ENCODE measurements at places on chromosomes 7 and 10.

DNA sequence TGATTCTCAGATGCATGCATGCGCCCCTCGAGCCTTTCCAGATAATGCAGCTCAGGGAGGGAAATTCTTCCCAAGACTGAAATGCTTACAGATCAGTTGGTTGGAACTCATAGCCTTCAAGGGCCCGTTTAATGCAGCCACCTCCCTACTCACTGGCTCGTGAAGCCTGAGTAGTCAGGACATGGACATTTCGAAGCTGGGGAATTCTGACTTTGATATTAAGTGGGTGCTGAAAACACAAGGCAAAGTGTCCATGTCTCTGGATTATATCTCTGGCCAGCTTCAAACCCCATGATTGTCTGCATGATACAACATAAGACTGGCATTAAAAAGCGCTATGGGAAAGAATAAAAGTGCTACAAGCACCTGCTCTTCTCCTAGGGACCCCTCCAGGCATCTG is 207.5 kb downstream of the HERPUD2 start:
- DNase-seq, result no peak

DNA sequence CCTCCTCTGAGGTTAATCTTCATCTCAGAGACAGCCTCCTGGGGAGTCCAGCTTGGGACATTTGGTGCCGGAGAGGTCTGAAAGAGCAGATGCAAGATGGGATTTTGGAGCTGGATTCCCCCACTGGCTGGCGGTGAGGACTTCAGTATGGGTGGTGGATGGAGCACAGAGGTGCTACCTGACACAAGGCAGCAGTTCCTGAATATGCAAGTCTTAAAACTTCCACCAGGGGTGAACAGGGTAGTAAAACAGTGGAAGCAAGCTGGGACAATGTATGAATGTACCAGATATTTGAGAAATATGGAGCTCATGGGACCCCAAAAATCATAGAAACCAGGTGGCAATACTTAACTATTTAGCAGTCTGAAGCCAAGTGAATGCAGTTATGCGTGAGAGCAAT is 4.8 kb upstream of the TAF3 start:
- no peak for DNase-seq

DNA sequence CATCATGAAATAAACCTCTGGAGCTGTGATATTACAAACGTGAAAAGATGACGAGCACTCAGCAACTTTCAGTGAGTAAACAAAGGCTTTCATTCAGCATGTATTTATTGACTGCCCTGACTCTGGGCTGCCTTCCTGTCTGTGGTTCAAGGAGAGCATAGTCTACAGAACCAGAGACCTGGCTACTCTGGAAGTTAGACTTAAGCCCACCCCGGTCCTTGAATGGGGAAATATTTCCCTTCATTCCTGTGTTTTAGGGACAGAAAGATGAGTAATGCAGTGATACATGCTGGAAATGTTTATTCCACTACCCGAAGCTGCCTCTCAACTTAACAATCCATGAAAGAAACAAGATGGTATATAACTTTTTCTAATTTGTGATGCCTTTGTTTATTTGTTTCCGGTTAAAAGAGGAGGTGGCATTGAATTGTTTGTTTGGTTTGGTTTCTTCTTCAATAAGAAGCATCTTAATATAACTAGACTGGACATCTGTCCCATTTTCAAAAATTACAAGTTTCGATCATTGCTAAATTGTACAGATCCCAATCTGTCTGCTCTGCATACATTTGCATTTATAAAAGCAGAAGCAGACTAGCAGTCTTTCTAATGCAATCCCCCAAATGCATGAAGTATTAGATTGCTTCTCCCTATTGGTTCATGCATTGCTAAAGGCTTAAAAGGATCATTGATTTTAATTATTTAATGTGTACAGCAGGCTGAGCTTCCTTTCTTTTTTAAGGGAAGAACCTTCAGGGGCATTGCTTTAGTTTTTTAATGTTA is 57.7 kb downstream of the TRUB1 start:
- DNase-seq, result no peak

GRCh38 chr7:19491821-19492452 is 216.9 kb downstream of the POLR1F start:
- DNase-seq, result no peak

- no peak for DNase-seq
Measured at GRCh38 chr7:50650057-50650664, 85.0 kb upstream of the DDC start.

DNA sequence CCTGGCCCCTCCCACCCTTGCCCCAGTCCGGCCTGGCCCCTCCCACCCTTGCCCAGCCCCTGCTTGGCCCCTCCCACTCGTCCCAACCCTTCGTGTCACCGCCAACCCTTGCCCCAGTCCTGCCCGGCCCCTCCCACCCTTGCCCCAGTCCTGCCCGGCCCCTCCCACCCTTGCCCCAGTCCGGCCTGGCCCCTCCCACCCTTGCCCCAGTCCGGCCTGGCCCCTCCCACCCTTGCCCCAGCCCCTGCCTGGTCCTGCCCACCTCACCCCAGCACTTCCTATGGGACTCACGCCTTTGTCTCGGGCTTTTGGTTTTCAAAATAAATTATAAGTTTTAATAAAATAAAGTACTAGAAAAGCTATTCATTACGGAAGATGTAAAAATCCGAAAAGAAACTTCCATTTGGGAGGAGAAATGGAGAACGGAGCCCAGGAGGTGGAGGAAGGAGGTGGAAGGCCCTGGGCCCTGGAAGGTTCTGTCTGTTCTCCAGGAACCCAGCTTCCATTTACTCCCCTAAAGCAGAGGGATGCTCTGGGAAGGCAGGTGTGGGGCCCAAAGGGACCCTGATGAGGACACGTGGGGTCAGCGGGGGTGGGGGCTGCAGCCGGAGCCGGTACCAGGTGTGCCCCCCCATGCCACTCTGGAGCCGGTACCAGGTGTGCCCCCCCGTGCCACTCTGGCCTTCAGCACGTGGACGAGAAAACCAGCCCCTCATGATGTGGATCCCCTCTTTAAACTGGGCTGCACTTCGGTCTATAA is 52.2 kb downstream of the PWWP2B start:
- DNase-seq, result no peak

GRCh38 chr10:131724169-131724545 is 176.7 kb upstream of the PPP2R2D start:
- no peak for DNase-seq

- no peak for DNase-seq
Measured at GRCh38 chr10:94315024-94315451, 47.7 kb downstream of the NOC3L start.

GRCh38 chr7:111393011-111393754 is 169.1 kb downstream of the IMMP2L start:
- DNase-seq, result no peak

GRCh38 chr10:92342796-92343195 is 51.8 kb downstream of the MARCHF5 start:
- DNase-seq, result no peak

DNA sequence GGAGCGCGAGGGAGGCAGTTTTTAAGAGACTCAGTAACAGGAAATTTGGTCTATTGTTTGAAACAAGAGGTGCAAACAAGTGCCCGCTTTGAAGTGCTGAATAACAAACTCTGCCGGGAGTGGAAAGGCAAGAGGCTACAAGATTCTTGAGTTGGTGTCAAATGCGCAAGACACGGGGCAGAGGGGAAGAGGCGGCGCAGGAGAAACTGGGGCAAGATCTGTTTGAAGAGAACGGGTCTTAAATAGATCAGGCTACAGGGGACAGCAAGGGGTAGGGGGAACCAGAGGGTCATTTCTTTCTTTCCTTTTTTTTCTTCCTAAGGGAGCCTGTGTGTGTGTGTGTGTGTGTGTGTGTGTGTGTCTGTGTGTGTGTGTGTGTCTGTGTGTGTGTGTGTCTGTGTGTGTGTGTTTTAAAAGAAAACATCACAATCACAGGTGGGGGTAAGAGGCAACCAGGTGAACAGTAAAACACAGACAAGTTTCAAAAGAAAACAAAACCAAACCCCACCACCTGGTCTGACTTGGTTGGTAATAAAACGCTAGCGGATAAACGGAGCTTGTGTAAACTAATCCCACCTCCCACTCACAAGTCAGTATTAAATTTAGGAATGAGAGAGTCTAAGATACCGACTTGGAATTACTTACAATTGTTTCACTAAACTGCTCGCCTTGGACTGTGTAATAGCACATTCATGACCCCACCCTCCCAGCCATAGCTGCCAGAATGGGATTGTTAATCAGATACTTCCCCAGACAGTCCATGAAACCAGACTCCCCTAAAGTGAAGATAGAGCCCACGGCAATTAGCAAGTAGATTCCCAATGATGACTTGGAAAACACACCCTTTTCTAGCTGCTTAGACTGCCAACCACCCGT is 13.1 kb upstream of the CUX1 start:
- DNase-seq, result no peak

- no peak for DNase-seq
Measured at GRCh38 chr7:101985903-101986734, 168.7 kb downstream of the CUX1 start.

- no peak for DNase-seq
Measured at GRCh38 chr7:47232751-47233412, 349.0 kb downstream of the TNS3 start.

- DNase-seq, result no peak
Measured at GRCh38 chr10:101969412-101969922, 86.5 kb downstream of the ARMH3 start.

GRCh38 chr7:140121326-140121725 is 55.5 kb downstream of the KDM7A start:
- DNase-seq, result no peak

- DNase-seq, result no peak
Measured at GRCh38 chr7:29825775-29826529, 19.6 kb downstream of the WIPF3 start.

DNA sequence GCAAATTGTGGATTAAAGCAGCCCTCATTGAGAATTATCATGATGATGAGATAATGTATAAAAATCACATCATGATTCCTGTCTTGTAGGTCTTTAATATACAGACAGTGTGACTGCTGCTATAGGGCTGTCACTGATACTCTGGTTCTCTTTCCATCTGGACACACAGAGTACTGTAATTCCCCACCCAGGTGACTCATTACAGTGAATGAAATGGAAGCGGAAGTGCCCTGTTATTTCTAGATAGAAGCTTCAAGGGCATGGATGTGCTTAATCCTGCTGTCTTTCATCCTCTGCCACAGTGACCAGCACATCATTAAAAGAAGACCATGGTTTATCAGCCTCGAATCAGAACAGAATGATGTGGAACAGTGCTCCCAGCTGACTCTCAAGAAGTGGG is 1234.0 kb downstream of the SORCS3 start:
- DNase-seq, result no peak

DNA sequence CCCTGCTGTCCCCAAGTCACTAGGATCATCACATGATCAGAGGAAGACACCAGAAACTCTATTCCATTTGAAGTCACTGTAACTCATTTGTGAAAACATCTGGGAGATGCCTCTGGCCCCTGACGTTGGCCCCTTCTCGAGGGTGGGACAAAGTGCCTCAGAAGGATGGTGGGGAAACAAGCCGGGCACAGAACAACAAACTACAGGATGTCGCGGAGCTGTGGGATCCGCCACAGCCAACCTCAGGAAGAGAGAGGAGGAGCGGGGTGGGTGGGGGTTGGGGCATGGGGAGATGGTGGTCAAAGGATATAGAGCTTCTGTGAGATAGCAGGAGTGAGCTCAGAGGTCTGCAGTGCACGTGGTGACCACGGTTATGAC is 265.6 kb upstream of the TCERG1L start:
- DNase-seq, result no peak

GRCh38 chr10:70533189-70533558 is 54.6 kb downstream of the PALD1 start:
- no peak for DNase-seq

DNA sequence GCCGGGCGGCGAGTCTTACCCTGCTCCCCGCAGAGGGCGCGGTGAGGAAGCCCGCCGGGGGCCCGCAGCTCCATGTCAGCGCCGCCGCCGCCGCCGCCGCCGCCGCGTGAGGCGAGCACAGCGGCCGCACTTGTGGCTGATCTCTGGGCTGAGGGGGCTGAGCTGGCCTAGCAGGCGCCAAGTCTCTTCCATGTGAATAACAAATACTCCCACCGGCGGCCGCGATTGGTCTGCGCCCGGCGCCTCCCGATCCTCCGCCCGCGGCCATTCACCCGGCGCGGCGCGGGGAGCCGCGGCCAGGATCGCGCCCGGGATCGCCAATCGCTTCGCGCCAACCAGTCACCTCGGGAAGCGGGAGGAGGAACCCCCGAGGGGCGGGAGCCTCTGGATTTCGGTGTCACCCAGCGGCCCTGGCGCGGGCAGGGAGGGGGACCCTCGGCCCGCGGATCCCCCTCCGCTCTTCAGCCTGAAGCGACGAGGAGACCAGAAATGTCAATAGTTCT is at the start of gene GRM8:
GRM8 (minus strand) TSS at position 164 of the 503 bp plus-strand sequence.
- no peak for DNase-seq

- DNase-seq, result no peak
Measured at GRCh38 chr10:69486922-69487730, 35.9 kb downstream of the TSPAN15 start.

GRCh38 chr10:96512524-96513304 is 1.0 kb downstream of the TLL2 start:
- DNase-seq, result no peak

DNA sequence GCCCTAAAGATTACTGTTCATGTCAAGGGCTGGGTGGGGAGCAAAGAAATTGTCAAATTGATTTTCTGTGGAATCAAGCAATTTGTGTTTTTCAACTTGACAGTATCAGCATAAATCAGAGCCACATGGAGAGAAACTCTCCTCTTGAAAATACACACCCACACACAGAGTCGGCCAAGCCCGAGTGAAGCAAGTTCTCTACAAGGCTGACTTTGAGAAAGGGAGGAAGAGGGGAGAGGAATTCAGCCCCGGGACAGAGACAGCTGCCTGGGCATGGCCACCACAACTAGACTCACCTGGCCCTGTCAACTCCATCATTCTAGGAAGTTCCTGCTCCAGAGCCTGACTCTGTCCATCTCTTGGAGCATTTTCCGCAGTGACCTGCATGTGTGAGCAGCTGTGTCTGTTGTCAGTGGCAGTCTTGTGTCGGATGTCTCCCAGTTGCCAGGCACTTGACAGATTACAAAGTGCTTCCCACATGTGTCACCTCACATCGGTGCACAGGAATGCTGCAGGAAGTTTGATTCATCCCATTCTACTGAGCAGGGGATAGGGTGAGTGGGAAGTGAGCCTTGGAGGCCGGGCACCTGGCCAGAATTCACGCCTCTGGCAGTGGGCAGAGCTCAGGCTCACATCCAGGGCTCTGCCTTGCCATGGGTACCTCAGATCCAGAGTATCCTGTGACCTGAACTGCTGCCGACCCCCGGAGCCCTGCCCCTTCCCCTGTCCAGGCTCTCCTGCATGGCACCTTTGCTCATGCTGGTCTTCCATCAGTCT is 37.9 kb downstream of the ADAM12 start:
- DNase-seq, result no peak

DNA sequence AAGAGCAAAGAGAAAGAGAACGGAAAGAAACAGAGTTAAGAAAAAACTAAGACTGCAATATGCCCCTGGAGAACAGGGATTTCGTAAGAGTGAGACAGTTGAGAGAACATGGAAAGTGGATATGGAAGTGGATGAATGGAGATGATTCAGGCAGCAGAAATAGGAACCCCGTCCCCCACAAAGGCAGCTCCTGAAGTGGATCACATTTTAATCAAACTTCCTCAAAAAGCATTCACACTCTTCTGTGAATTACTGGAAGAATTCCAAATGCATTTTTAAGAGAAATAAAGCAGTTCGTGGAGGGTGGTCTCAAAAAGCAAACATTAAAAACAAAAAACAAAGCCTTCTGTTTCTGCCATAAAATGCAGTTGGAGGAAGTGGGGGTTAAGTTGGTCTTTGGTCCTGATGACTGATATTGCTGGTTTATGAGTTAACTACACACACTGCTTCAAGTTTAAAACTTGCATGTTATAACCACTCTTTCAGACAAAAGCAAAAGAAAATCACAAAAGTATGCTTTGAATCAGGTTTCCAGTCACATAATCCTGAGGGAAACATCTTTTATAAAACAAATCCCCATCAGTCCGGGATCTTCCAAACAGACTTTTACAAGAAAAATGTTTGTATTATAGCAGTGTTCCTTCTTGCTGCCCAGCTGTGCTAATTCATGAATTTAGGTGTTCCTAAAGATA is 214.3 kb downstream of the FANK1 start:
- DNase-seq, result no peak

Data from effector memory CD4-positive, alpha-beta T cell (primary cell).